ENCODE measurements at places on chromosomes 5 and 9.

DNA sequence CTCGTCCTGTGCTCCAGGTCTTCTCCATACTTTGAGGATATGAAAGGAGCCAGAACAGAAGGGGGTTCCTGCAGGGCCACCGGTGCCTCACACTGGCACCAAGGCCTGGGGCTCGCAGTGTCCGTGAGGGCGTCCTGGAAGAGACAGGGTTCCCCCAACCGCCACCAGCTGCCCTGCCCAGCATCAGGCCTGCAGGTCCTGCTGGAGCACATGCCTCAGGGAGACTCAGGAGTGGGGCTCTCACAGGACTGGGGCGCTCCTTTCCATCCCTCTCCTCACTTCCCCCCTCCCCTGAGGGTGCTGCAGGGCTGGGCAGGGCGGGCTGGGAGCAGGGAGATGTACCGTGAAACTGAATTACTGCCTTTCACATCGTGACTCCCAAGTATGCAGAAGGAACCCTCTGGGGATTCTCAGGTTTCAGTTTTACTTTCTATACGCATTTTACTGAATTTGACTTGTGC, 31.7 kb downstream of the CEP72 start:
- DNase-seq: peak; percentile 24

DNA sequence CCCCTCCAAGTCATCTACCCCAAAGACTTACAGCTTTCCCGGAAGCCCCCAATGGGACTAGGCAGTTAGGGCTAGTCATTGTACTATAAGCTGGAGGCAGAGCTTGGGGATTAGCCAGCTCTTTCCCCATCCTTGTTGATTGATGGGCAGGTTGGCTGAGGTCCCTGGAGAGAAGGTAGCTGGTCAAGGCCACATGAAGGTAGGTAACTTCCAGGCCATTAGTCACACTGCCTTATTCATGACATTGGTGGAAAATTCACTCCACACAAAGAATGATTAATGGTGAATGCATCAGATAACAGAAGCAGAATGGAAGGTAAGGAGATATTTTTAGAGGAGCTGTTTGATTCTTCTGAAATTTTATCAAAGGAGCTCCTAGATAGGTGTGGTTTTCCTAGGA, 49.5 kb upstream of the TGFBR1 start:
- no peak for DNase-seq

- DNase-seq: no peak
These were observed 38.3 kb downstream of the MOCS2 start for GRCh38 chr5:53071298-53071697.

DNA sequence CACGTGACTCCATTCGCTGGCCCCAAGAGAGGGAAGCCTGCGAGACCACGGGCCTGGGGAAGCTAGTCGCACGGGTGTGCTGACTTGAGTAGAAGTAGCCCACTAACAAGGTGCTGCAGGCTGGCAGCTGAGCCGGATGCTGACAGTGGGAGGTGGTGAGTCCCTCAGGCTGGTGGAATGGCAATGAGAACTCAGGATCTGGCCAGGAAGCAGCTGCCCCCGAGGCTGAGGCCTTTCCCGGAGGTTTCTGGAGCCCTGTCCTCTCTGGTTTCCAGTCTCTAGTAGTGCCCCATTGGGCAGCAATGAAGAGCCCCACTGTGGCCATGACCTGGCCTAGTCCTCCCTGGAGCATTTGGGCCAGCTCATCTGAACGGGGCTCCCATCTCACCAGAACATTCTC, 366.7 kb upstream of the IRX4 start:
- DNase-seq: no peak

- no peak for DNase-seq
These were observed 3.2 kb downstream of the TPM2 start for GRCh38 chr9:35686222-35687203.
